NCI-H1436 treated with DMSO at 0.1 percent for 48 hours (cell line): ENCODE measurements at places on chromosomes 12 and 14.

DNA sequence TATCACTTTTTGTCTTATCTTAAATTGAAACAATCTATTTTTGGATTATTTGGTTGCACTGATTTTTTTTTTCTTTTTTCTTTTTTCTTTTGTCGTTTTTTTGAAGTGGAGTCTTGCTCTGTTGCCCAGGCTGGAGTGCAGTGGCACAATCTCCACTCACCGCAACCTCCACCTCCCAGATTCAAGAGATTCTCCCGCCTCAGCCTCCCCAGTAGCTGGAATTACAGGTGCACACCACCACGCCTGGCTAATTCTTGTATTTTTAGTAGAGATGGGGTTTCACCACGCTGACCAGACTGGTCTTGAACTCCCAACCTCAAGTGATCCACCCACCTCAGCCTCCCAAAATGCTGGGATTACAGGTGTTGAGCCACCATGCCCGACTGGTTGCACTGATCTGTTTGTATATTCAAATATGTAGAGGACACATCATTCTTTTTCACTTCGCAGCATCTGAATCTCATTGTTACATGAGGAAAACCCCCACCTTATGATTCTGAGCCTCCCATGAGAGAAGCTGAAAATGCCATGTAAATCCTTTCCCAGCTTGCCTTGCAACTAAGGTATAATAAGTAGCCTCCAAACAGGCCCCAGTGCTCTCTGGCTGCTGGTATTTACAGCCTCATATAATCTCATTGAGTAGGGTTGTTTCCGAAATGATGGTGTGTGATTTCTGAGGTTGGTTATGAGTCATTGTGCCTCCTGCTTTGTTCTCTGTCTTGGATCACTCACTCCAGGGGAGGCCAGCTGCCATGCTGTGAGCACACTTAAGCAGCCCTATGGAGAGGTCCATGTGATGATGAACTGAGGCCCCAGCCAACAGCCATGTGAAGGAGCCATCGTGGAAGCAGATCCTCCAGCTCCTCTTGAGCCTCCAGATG is 5.2 kb upstream of the HSP90B1 start:
- DNase-seq = no peak

GRCh38 chr14:100200311-100200710 is 38.6 kb upstream of the YY1 start:
- no peak for DNase-seq

GRCh38 chr12:19867970-19868369 is 428.7 kb downstream of the AEBP2 start:
- DNase-seq = no peak

- DNase-seq = no peak
Observed at GRCh38 chr12:85445060-85445938, 165.3 kb downstream of the ALX1 start.

DNA sequence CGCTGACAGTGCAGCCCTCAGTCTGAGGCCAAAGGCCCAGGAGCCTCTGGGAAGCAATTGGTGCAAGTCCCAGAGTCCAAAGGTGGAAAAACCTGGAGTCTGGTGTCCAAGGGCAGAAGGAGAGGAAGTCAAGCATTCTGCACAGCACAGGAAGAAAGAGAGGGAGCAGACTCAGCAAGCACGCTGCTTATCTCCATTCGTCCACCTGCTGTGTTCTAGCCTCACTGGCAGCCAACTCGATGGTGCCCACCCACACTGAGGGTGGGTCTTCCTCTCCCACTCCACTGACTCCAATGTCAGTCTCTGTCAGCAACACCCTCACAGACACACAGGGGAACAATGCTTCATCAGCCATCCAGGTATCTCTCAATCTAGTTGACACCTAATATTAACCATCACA is 38.8 kb downstream of the HELB start:
- DNase-seq = no peak

DNA sequence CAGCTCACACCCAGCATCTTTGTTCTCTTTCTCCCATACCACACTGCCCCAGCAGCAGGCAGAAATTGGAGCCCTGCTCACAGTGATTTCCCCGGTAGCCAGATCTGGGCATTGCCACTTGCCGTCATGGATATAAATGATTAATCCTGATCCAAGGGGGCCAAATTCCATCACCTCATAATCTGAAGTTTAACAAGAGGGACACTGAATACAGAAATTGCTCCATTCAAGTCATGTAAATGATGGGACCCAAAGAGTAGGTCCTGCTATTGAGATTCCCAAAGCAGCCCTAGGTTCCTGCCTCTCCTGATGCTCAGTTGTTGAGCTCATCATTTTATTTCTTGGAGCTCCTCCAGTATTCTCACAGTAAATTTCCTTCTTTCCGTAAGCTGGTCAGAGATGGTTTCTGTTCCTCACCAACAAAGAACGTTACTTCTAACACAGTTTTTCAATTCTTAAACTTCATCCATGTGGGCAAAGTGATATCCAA is 11.7 kb downstream of the ITPR2 start:
- no peak for DNase-seq

DNA sequence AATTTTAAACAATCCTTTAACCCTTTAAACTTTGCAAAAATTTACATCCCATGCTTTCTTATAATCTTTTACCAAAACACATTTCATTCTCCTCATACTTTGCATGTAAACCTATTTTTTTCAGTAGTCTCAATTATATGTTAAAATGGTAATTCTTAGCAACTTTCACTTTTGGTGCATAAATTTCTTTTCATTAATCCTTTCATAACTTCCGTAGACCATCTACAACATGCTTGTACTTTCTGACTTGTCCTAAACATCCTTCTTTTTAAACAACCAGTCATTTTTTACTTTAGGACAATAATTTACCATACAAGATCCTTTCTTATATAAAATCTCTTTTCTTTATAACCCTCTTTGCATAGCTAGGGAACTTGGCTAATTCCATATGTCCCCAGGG is 19.5 kb downstream of the CCDC91 start:
- DNase-seq = no peak

- DNase-seq = no peak
Observed at GRCh38 chr12:58051378-58051777, 110.0 kb downstream of the ATP23 start.

- no peak for DNase-seq
Observed at GRCh38 chr14:104120281-104120741, 18.1 kb upstream of the KIF26A start.

GRCh38 chr12:1845427-1845826 is 25.1 kb downstream of the LRTM2 start:
- no peak for DNase-seq

DNA sequence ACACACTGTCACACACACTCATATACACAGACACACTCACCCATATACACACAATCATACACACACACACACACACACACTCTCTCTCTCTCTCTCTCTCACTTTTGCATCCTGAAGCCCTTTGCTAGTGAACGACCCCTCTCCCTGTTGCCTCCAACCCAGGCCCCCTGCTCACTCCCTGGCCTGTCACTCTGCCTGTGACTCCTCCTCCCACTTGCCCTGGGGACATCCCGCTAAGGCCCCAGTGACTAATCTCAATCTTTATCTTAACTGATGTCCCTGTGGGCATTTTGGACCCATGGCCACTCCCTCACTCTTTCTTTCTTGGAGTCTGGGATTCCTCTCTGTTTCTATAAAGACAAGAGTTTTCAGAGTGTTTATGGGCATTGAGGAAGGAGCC is 10.9 kb upstream of the DLK1 start:
- DNase-seq = no peak

DNA sequence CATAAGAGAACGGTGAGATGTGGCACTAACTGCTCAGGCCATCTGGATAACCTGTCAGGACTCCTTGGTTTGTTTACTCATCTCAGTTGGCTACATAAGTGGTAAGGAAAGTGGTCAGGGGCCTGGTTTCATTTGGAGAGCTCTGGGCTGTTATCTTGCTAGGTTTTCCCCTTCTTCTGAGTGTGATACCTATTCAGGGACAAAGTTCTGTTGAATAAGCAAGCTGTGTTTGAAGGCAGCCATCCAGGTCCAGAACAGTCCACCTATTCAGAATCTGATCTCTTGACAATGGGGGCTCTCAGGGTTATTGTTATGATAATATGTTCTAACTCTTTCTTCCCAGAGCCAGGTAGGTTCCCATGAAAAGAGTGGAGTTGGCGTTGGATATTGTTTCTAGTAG is 194.9 kb downstream of the PAH start:
- DNase-seq = no peak

GRCh38 chr12:11500861-11501230 is 105.5 kb upstream of the PRB2 start:
- no peak for DNase-seq

GRCh38 chr12:54196396-54196795 is 7.6 kb upstream of the SMUG1 start:
- DNase-seq = no peak

GRCh38 chr12:23731035-23731434 is 218.4 kb downstream of the SOX5 start:
- no peak for DNase-seq

GRCh38 chr12:74339211-74339610 is 198.4 kb upstream of the ATXN7L3B start:
- DNase-seq = no peak

DNA sequence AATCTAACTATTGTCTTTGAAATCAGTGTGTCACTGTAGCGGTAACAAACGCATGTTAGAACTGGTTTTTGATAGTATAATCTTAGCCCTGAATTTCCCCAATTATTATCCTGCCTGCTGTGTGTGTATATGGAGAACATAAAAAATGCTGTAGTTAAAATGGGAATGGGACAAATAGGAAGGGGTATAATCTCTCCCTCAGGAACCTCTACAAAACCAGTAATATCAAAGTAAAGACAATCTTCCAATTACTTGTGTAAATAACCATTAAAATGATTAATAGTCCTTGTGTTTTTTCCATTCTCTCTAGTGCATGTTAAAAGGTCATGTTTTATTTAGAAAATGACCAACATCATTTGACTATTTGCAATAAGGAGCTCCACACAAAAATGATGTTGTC is 200.1 kb upstream of the TMTC1 start:
- DNase-seq = no peak

- DNase-seq = no peak
Observed at GRCh38 chr12:69252033-69252432, 12.7 kb downstream of the CPSF6 start.

GRCh38 chr14:37673439-37673838 is 78.0 kb downstream of the TTC6 start:
- no peak for DNase-seq

DNA sequence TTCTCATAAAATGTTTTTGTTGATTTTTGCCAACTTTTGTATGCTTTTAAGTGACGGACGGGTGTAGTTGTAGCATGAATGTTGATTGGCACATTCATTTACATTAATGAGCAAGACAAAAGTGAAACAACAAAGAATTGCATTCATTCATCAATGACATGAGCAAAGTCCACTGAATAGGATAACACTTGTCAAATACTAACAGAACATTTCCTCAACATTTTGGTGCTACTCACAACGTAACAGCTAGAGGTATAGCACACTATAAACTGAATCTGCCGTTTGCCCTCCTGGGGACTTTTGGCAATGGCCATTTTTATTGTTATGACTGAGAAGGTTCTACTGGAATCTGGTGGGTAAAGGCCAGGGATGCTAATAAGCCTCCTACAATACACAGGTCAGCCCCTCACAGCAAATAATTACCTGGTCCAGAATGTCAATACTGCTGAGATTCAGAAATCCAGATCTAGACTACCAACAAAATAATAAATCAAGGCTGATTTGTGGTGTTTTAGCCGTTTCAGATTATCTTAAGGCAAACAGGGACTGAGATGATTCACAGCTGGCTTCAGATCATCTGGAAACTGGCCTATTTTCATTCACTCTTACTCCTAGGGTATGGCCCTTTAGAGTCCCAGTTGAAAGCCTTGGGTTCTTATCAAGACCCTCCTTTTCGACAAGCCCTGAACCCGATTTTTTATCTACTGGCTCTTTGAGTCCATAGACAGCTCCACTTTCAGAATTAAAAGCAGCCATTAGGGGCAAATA is 22.5 kb upstream of the CDKN3 start:
- no peak for DNase-seq

- DNase-seq = no peak
Observed at GRCh38 chr14:81936348-81936747, 402.7 kb upstream of the SEL1L start.

DNA sequence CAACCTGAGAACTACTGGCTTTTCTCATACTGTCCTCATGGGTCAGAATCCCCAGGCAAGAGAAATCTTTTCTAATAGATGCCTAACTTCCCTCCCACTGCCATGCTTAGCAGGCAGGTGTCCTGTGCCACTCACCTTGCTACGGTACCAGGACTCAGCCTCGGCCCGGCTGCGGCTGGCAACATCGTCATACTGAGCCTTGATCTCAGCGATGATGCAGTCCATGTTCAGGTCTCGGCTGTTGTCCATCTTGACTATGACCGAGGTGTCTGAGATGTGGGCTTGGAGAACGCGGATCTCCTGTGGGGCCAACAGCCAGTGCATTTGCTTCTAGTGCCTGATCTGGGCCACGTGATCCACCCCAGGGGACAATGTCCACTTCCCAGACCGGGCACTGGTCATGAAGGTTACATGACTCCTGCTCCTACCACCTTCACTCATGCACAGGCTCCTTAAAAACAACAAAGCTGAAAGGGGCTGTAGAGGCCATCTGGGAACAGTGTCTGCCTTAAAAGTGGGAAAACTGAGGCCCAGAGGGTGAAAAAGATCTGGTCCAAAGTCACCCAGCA is 4.1 kb downstream of the KRT85 start:
- DNase-seq = no peak

GRCh38 chr14:96071561-96071960 is 32.4 kb downstream of the C14orf132 start:
- no peak for DNase-seq

GRCh38 chr12:109047081-109047805 is 5.1 kb upstream of the USP30 start:
- DNase-seq = no peak

DNA sequence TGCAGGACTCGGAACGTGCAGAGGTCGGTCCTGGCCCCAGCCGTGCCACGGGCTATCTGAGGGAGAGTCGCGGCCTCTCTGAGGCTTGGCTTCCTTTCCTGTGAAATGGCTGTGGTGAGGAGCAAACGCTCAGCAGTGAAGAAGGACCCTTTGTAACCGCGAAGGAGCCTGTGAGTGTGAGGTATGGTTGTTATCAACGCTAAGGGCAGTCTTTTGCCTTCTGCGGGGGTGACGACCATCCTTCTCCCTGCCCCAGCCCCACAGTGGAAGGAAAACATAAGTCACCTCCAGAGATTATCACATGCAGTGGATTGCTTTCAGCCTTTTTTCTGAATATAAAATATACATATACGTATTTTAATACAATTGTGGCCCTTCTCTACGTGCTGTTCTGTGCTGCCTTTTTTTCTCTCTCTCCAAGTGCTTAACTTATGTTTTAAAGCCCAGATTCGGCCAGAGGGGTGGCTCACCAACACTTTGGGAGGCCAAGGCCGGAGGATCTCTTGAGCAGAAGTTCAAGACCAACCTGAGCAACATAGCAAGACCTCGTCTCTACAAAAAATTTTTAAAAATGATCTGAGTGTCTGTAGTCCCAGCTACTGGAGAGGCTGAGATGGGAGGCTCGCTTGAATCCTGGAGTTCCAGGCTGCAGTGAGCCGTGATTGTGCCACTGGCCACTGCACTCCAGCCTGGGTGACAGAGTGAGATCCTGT is 17.4 kb downstream of the TAMALIN start:
- DNase-seq = no peak

GRCh38 chr12:3750616-3751015 is 2.3 kb downstream of the CRACR2A start:
- no peak for DNase-seq
